Body of pancreas (tissue), 4 donors: ENCODE measurements at places on chromosomes 3 and 15.
A peak's percentile ranks its signal among the peaks of the same experiment; 100 is the strongest.

DNA sequence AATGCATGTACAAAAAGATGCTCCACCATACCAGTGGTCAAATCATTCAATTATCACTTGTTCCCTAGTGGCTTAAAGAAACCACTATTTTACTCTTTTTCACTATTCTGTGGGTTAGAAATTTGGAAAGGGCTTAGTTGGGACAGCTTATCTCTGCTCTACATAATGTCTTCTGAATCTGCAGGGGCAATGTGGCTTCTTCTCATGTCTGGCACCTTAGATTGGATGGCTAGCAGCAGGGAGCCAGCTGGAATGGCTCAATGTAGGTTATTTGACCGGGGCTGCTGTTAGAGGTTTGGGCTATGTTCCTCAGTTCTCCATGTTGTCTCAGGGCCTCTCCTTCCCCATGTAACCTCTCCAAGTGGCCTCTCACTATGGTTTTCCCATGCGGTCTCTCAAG is 57.5 kb upstream of the EPHB1 start:
- no peaks in the 10 kb centered on the region for H3K4me1 ChIP-seq
- no peaks in the 10 kb centered on the region for H3K36me3 ChIP-seq
- no peak for DNase-seq
- no peaks in the 10 kb centered on the region for H3K27me3 ChIP-seq
- H3K4me3 ChIP-seq = no peak overlapping the region

DNA sequence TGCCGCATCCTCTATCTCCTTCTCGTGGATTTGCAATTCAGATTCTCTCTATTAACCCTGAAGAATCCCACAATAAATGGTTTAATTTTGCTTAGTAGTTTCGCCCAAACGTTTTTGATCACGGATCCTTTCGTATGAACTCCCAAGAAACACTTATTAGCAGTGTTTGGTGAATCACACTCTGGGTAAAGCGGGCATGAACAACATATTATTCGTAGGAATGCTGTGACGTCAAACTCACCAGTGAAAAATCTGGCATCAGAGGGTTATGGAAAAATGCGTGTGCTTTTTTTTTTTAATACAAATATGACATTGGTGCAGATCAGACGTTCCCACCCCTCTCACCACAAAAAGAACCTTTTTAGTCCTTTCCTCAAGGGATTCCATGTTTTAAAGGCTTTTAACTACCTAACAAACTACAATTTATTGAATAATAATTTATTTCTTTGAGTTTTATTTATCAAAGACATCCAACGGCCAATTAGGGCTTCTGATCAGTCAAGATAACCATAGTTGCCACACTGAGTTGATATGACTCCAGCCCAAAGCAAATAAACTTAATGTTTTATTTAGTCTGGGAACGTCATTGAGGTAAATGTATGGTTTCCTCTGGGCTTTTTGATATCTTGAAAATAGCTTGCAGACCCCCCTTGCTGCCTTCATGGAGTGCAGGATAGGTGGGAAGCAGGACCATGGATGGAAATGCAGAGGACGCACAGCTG is 45.5 kb upstream of the CGNL1 start:
- no peak overlapping the region for H3K4me3 ChIP-seq
- no peaks in the 10 kb centered on the region for H3K27me3 ChIP-seq
- no peak overlapping the region for H3K27ac ChIP-seq
- no peak for DNase-seq
- peaks cover 9% of the 10 kb centered on the region for H3K4me1 ChIP-seq

GRCh38 chr3:185976977-185977678 is 39.3 kb upstream of the TRA2B start:
- no peak overlapping the region for H3K4me3 ChIP-seq
- DNase-seq = peak; percentile 81
- no peaks in the 10 kb centered on the region for H3K36me3 ChIP-seq
- H3K27me3 ChIP-seq = no peaks in the 10 kb centered on the region

DNA sequence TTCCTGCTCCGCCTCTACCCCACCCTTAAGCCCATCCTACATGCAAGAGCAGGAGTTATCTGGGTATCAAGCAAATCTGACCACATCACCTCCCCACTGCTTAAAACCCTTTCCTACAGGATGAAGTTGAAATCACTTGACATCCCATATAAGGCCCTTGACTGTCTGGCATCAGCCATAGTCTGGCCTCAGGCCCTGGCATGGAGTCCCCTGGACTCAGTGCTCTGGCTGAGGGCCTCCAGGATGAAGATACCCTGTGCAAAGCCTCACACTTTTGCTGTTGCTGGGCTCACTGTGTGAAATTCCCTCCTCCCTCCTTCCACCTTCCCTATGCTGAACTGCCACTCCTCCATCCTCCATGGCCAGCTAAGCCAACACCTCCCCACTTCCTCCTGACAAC is 65.2 kb upstream of the GLCE start:
- DNase-seq = no peak
- no peak overlapping the region for H3K4me3 ChIP-seq
- H3K27me3 ChIP-seq = no peaks in the 10 kb centered on the region
- no peak overlapping the region for H3K27ac ChIP-seq
- no peaks in the 10 kb centered on the region for H3K36me3 ChIP-seq
